NCI-H774 (cell line): ENCODE measurements at places on chromosomes 1 and 21.

DNA sequence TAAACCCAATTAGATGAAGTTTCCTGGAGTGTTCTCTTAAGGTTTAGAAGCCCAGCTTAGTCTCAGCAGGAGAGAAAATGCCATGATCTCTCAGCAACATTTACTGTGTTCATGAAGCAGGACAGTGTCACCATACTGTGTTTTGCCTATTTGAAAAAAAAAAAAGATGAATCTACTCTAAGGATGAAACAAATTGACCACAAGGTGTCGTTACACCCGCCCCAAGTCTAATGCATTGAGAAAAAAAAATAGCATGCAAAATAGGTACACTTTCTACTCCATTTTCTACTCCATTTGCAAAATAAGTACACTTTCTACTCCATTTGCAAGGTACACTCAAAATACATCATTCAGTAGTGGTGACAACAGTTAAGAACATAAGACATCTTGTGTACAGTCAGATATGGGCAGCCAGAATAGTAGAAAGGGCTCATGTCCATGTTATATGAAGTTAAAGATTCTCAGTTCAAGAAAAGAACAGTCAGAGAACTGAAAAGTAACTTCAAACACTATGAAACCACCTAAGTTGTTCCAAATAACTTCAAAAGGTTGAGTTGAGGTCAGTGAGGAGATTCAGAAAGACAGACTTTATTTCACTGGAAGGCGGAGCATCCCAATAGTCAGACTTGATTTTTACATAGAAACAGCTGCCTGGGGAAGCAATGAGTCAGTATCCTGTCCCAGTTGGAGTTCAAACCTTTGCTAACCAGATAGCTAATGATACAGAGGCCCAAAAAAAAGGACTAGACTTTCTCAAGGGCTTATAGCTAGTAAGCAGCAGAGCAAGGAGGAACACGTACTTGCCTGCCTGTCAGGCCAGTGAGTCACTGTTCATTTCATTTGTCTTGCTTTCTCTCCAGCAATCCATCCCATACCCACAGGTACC, 13.3 kb downstream of the PLPPR5 start:
- no peak for DNase-seq

GRCh38 chr1:111372336-111372965, 55.1 kb downstream of the OVGP1 start:
- no peak for DNase-seq

DNA sequence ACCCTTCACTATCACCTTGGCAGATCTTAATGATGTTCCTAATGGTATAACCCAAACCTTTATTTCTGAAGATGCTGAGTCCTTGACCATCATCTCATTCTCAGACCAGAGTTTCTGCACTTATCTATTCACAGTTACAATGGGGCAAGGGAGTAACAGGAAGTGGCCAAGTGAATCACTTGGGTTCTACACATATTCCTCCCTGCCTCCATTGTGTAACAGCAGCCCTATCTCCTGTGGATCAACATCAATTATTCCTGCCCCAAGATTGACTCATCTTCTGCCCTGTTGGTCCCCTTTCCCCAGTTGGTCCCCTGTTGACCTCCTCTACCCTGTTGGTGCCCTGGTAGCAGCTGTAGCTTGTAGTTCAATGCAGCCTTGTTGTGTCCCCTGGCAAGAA, 10.3 kb upstream of the S100A7 start:
- no peak for DNase-seq

DNA sequence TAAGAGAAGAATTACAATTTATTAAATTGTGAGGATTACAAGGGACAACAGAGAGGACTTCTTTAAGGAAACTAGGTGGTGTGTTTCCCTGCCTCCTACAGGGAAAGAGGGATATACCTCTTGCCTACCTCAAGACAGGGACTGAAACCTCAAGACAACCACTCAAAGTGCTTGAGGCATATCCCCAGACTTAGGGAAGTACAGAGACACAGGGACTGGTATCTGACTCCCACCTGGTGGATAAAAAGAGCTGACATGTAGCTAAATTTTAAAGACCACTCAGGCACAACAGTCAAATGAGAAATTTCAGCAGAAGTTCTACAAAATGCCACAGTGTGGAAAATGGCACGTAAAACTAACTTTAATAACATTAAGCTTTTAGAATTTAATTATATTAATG, 21.3 kb downstream of the DENND2C start:
- DNase-seq = no peak

DNA sequence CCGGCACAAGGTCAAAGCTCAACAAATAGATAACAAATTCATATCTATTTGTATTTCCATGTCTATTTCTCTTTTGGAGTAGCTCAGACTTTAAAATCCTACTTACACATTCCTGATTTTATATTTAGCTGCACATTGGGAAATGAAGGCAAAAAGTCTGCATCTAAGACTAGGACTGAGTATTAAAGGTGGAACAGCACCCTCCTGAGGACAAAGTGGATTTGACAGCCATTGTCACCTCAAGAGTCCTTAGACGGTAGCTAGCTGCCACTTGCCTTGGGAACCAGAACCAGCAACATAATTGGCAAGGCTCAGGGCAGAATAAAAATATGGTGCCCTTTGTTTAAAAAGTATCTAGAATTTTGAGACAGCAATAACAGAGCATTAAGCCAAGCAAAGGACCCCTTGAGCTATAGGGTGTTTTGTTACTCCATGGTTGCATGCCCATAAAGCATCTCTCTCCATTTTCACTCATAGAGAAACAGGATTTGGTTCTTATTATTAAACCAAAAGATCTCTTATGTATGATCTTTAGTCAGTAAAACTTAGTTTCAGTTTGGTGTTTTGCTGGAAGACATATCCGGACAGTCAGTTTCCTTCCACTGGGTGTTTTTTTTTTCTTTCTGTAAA, 30.0 kb upstream of the SGIP1 start:
- DNase-seq = peak; percentile 42

GRCh38 chr1:151978922-151979321, 14.7 kb downstream of the S100A10 start:
- DNase-seq = no peak

DNA sequence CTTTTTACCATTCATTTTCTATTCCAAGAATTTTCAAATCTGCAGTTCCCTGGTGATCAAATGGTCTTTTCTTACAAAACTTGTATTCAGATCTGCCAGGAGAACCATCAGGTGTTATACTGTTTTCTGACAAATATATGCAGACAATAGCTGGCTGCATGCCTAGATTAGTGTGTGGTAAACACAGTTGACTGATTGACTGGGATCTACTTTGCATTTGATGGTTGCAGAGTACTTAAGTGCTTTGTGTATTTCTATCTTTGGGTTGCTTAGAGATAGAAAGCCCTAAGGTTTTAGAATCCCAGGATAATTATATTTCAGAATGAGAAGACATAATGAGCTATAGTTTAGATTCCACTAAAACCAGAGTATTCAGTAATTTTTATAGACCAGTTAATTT, 102.0 kb upstream of the CHODL start:
- peak; percentile 36 for DNase-seq

DNA sequence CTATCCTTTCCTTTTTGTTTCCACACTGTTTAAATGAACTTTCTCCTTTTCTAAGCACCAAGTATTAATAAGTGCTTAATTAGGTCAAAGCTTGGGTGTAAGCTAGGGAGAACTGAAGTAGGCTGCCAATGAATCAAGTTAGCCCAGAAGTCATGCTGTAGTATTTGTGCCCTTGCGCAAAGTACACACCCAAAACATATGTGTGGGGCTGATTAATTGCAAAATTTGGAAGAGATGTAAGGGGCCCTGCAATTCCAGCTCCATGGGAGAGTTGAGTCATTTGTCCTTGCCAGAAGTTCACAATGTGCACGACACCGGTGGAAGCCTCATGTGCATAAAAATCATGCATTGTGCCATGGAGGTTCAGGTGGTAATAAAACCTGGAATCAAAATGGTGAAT, 18.6 kb upstream of the NTNG1 start:
- DNase-seq = no peak
